ENCODE measurements at places on chromosomes 2 and 18. TPM values are rescaled to one million over a fixed set of nuclear protein-coding genes. Genes with fewer than 3 reads are reported as not detected.

GRCh38 chr2:174014011-174014698 is 49.0 kb upstream of the SP3 start:
- H3K4me3 ChIP-seq, result peak overlapping the region; percentile 74
- peaks cover 9% of the 10 kb centered on the region for H3K27me3 ChIP-seq
- no peaks in the 10 kb centered on the region for H3K36me3 ChIP-seq
- H3K27ac ChIP-seq, result no peak overlapping the region
- H3K4me1 ChIP-seq, result peaks cover 2% of the 10 kb centered on the region

DNA sequence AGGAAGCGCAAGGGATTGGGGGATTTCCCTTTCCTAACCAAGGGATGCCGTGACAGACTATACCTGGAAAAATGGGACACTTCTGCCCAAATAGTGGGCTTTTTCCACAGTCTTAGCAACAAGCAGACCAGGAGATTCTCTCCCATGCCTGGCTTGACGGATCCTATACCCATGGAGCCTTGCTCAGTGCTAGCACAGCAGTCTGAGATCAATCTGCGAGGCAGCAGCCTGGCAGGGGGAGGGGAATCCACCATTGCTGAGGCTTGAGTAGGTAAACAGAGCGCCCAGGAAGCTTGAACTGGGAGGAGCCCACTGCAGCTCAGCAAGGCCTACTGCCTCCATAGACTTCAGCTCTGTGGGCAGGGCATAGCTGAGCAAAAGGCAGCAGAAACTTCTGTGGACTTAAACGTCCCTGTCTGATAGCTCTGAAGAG is 3.2 kb upstream of the PUS10 start:
- no peaks in the 10 kb centered on the region for H3K27me3 ChIP-seq
- H3K4me1 ChIP-seq, result peaks cover 61% of the 10 kb centered on the region
- no peak for DNase-seq
- H3K36me3 ChIP-seq, result no peaks in the 10 kb centered on the region
- no peak overlapping the region for H3K27ac ChIP-seq
- H3K4me3 ChIP-seq, result no peak overlapping the region

GRCh38 chr2:104840156-104840555 is 13.8 kb upstream of the POU3F3 start:
- DNase-seq, result no peak
- no peaks in the 10 kb centered on the region for H3K36me3 ChIP-seq
- no peak overlapping the region for H3K4me3 ChIP-seq
- H3K4me1 ChIP-seq, result peaks cover 8% of the 10 kb centered on the region

DNA sequence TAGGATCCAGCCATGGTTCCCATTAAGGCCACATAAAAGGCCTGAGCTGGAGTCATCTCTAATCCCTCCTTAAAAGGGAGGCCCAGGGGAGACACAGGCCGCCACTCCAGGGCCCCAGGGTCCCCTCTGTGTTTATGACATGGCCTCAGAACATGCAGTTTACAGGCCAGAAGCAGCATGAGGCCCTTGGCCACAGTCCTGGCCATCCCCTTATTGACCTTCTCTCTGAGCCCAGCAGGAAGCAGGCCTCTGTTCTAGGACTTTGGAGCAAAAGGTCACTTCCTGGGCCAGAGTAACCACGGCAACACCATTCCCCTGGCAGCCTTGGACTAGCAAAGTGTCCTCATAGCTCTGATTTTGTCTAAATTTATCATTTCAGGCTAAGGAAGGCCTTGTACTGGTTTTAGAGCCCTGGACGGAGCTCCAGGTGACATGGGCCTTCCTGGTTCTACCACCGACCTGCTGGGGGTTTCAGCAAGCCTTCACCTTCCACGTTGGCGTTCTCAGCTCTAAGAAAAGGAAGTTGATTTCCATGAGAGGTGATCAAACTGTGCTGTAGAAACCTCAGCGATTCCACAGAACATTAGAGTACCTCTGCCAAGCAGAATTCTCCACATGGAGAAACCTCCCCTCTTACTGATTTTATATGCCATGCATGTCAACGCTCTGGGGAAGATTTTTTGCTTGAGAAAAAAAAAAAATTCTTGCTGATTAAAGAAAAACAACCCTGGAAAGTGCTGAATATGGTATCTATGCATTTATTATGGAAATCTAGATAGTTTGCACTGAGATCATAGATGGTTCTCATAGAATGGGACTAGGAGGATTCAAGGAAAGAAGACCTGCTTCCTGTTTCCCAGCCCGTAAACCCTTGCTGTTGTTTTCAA is 53.7 kb downstream of the HS1BP3 start:
- H3K4me1 ChIP-seq, result no peaks in the 10 kb centered on the region
- no peaks in the 10 kb centered on the region for H3K36me3 ChIP-seq
- no peak overlapping the region for H3K27ac ChIP-seq
- H3K27me3 ChIP-seq, result no peaks in the 10 kb centered on the region
- H3K4me3 ChIP-seq, result no peak overlapping the region

Gene CCDC68
- total RNA-seq, result not detected

Gene FAHD2B
- total RNA-seq, result 17.9 TPM

Gene CYRIA
- total RNA-seq, result 1.6 TPM

Gene CD207
- total RNA-seq, result not detected
